ENCODE measurements at places on chromosomes 4 and X. TPM values are rescaled to one million over a fixed set of nuclear protein-coding genes. Genes with fewer than 3 reads are reported as not detected.
A peak's percentile ranks its signal among the peaks of the same experiment; 100 is the strongest.

DNA sequence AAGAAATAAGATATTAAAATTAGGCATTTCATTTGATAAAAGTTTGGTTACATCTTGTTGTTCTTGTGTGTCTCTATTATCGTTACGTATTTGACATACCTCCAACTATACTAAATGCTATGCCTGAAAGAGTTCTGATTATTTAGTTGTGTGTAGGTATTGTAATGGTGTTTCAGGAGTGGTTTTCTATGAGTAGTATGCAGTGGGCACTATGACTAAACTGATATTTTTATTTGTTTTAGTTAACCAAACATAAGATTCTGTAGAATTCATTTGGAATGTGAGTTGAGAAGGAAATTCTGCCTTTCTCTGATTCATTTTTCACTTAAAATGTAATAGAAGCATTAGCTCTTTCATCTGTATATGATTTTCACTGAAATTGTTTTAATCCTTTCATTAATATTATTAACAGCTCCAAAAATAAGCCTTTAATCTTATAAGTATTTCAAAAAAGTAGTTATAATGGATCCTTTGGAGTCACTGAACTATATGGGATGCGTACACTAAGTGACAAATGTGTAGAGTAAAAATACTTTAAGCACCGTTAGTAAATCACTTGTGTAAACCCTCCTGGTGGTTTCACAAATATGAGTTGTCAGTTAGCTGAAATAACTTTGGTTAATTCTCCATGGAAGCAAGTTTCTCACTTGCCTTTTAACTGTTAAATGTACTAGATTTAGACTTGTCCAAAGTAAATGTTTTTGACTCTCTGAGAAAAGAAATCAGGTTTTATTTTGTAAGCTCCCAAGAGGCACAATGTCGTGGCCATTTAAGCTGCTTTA lies 388.7 kb downstream of the ADGRL3 start:
- no peak for DNase-seq
- H3K4me1 ChIP-seq = no peaks in the 10 kb centered on the region
- H3K27me3 ChIP-seq = no peaks in the 10 kb centered on the region
- H3K27ac ChIP-seq = no peak overlapping the region
- no peak overlapping the region for H3K4me3 ChIP-seq

- no peak overlapping the region for H3K4me3 ChIP-seq
- H3K27ac ChIP-seq = no peak overlapping the region
- no peak for DNase-seq
- no peaks in the 10 kb centered on the region for H3K27me3 ChIP-seq
- no peaks in the 10 kb centered on the region for H3K36me3 ChIP-seq
Measured at GRCh38 chrX:150958177-150958576, 25.0 kb upstream of the HMGB3 start.

DNA sequence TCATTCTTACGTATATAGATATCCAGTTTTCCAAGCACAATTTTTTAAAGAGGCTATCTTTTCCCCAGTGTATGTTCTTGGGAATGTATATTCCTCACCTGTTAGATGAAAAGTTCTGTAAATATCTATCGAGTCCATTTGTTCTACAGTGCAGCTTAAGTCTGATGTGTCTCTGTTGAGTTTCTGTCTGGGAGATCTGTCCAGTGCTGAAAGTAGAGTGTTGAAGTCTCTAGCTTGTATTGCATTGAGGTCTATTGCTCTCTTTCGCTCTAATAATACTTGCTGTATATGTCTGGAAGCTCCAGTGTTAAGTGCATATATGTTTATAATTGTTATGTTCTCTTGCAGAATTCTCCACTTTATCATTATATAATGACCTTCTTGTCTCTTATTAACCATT lies 373.1 kb downstream of the PPARGC1A start:
- H3K27me3 ChIP-seq = no peaks in the 10 kb centered on the region
- no peaks in the 10 kb centered on the region for H3K36me3 ChIP-seq

DNA sequence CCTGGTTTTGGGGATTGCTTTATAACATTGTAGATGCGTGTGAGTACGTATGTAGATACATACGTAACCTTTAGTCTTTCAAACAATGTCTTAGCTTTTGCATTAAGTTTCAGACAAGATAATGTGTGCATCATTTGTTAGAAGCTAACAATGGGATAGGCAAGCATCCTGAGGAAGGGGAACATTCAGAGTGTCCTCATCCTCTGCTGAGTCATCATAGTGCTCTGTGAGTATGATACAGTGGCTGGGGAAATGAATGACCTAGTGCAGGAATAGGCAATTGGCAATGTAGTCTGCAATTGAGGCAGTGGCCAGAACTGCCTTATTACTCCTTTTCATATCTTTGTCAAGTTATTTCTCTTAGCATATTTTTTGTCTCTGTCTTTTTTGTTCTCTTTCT lies 7.3 kb downstream of the NAP1L5 start:
- no peak for DNase-seq
- H3K36me3 ChIP-seq = peaks cover 16% of the 10 kb centered on the region
- H3K4me3 ChIP-seq = no peak overlapping the region
- no peaks in the 10 kb centered on the region for H3K27me3 ChIP-seq
- H3K27ac ChIP-seq = no peak overlapping the region

- H3K27ac ChIP-seq = peak overlapping the region; percentile 92
- DNase-seq = peak; percentile 51
- no peaks in the 10 kb centered on the region for H3K36me3 ChIP-seq
- H3K4me1 ChIP-seq = no peaks in the 10 kb centered on the region
- no peaks in the 10 kb centered on the region for H3K27me3 ChIP-seq
Measured at GRCh38 chrX:43655151-43656004, 721 bp upstream of the MAOA start.

- no peaks in the 10 kb centered on the region for H3K27me3 ChIP-seq
- H3K4me3 ChIP-seq = no peak overlapping the region
- H3K27ac ChIP-seq = no peak overlapping the region
- no peaks in the 10 kb centered on the region for H3K36me3 ChIP-seq
Measured at GRCh38 chr4:102339018-102339417, 6.3 kb downstream of the SLC39A8 start.

CTPS2 gene
- polyA plus RNA-seq = 43.4 TPM

SGMS2 gene
- 35.3 TPM for polyA plus RNA-seq

F8A2 gene
- not detected for polyA plus RNA-seq

PAGE4 gene
- polyA plus RNA-seq = not detected

NUP62CL gene
- 7.6 TPM for polyA plus RNA-seq

NEXMIF gene
- polyA plus RNA-seq = 0.84 TPM
